ENCODE measurements at places on chromosomes 6 and 20. TPM values are rescaled to one million over a fixed set of nuclear protein-coding genes. Genes with fewer than 3 reads are reported as not detected.

DNA sequence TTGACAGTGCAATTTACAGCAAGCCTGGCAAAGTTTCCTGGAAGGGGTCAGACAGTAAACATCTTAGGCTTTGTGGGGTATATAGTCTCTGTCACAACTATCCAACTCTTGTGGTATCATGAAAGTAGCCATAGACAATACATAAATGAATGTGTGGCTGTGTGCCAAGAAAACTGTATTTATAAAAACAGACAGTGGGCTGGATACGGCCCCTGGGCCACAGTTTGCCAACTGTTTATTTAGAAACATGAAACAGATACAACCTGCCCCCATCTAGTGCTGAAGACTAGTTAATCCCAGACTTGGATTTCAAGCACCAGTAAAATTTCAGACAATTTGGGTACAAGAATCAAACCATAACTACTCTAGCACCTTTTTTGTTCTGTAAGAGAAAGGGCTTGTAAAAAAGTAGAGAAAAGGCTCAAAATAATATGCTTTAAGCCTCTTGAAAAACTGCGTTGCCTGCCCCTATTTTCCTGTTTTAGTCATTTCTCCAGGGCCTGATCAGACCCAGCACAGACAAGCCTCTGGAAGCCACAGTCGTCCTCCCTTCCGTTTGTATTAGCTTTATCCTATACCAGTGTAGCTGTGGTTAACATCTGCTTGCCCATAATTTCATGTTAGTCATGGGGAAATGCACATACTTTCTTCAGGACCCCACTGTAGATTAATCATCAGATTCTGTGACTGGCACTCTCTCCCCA is 30.8 kb downstream of the JAG1 start:
- no peak for DNase-seq

DNA sequence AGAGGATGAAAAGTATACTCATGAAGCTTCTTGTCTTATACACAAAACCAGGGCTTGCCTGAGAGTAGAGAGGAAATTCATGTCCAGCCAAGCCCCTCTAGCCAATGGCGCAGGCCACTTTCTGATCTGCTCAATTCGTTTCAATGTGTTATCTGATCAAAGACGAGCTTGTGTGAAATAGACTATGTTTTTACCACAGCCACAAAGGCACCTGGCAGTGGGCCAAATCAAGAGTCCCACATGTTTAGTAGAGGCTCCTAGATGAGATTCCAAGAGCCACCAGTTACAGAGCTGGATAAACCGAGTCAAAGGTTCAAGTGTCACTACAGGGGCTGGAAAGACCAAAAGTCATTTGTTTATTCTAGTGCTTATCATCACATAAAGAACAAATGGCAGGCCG is 34.9 kb downstream of the GPLD1 start:
- DNase-seq, result no peak

DNA sequence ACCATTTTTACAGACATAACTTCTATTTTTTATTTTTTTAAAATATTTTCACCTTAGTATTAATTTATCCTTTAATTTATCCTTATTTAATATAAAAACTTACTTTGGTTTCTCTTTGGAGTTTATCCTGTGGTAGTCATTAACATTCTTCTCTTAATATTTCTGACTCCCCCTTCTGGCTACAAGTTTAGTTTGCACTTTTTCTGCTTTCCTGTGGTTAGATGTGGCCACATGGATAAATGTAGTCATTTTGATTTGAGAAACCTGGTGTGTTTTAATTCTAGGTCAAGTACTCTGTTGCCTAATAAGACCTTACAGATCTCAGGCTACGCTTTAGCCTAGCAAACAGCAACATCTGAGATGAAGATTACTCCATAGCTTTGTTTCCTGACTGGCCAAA is 1187.5 kb downstream of the HACE1 start:
- DNase-seq, result no peak

GRCh38 chr6:137231895-137232294 is 12.7 kb upstream of the IFNGR1 start:
- DNase-seq, result no peak

GRCh38 chr6:143135325-143135724 is 74.6 kb downstream of the AIG1 start:
- DNase-seq, result no peak

GRCh38 chr6:129619579-129620233 is 90.3 kb downstream of the ARHGAP18 start:
- DNase-seq, result no peak

RPRD1B gene
- 34.3 TPM for total RNA-seq

C20orf202 gene
- total RNA-seq, result 0.13 TPM

NR2E1 gene
- total RNA-seq, result not detected

TBXT gene
- total RNA-seq, result 0.31 TPM
